Activated T-cell treated with anti-CD3 and anti-CD28 coated beads for 48 hours (primary cell): ENCODE measurements at places on chromosomes 4 and X.

GRCh38 chr4:121011780-121012340 lies 60.5 kb downstream of the NDNF start:
- DNase-seq = no peak

DNA sequence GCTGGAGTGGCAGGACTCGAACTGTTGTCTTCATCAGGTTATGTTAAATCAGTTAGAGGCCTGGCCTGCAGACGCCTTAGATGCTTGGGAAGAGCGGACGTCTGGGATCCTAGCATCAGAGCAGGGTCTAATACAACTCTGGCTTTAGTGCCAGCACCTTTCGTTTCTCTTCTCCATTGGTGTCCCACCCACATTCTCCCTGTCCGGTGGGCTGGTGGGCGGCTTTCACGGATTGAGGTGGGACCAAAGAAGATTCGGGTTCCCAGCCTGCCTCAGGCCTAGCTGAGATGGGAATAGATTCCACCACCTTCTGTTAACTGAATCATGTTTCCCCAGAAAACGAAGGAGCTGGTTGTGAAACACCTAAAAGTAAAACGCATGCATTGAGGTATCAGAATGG lies 939 bp downstream of the PDK3 start:
- no peak for DNase-seq

GRCh38 chr4:125115941-125116340 lies 198.8 kb upstream of the FAT4 start:
- DNase-seq = no peak

GRCh38 chrX:12970691-12971202 lies 4.2 kb upstream of the TMSB4X start:
- no peak for DNase-seq

DNA sequence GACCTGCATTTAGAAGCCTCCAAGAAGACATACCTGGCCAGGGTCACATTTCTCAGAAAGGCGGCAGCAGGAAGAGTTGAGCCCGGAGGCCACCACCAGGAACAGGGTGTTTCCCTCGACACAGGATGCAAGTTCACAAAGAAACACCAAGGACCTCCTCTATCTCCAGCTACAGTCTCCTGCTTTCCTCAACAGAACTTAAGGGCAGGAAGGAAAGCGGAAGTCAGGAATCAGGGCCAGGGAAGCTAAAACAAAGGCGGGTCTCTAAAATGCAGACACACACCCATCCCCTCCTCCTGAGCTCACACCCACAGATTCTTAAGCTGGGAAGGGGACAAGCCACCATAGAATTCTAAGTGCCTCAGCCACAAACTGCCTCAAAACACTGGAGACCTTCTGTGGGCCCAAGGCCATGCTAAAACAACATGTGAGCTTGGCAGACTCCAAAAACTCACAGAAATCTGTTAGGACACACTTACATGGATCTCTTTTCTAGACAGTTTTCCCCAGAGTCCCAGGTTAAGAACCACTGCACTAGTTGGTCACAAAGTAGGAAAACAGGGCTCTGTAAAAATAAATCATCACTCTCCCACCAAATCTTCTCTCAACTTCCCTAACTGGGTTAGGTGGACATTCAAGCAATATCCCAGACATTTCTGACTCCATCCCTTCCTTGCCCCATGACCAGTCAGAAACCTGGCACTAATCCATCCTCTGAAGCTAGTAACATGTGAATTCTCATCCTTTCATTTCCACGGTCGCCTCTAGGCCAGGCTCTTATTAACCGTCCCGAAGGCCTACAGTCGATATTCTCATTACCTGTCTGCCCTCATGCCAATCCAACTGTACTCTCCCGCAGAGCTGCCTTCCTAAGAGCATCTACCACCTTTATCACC lies 163.2 kb downstream of the APBB2 start:
- no peak for DNase-seq

DNA sequence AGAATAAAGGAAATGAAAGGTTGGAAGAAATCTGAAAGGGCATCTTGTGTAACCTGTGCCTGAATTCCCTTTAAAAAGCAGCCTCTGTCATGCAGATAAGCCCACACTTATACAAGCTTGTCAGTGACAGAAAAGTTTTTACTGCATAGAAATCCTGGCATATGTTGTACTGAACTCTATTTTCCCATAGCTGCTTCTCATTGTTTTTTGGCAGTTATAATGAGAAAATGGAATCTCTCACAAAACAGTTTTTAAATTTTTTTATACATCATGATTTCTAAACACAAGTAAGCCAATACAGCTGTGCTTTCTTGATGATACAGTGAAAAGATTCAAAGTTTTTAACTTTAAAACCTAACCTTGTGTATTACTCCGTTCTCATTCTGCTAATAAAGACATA lies 511.4 kb upstream of the ARX start:
- no peak for DNase-seq

DNA sequence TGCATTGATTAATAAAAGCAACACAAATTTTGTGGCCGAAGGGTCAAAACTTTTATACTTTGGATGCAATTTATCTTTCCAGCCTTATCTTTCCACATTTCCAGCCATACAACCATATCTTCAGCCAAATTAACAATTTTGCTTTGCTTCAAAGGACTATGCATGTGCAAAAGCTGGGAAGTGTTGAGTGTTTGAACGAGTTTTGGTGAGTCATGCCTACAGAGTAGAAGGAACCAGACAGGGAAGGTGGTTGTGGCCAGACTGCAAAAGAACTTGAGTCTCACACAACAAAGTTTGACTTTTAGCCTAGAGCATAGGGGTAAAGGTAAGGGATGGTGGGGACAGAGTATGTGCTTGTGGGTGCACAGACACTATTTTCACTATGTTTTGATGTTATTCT lies 53.0 kb upstream of the GABRA2 start:
- DNase-seq = no peak
